ENCODE measurements at places on chromosomes 1 and 21.

GRCh38 chr21:34996304-34997101 is 52.6 kb downstream of the RUNX1 start:
- peak; percentile 47 for DNase-seq

DNA sequence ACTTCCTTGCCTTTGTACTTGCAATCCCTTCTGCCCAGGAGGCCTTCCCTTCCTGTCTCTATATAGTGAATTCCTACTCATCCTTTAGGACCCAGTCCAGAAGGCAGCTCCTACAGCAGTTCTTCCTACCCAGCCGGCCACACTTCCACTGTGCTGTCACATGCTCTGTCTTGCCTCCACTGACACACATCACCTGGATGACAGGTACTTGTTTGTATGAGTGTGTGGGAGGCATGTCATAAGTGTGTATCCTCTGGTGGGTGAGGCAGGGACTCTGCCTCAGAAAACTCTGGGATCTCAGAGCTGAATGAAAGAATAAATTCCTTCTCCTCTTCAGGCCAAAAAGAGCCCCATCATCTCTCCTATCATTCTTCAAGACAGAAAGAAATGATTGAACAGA is 5.1 kb upstream of the OSCP1 start:
- no peak for DNase-seq

DNA sequence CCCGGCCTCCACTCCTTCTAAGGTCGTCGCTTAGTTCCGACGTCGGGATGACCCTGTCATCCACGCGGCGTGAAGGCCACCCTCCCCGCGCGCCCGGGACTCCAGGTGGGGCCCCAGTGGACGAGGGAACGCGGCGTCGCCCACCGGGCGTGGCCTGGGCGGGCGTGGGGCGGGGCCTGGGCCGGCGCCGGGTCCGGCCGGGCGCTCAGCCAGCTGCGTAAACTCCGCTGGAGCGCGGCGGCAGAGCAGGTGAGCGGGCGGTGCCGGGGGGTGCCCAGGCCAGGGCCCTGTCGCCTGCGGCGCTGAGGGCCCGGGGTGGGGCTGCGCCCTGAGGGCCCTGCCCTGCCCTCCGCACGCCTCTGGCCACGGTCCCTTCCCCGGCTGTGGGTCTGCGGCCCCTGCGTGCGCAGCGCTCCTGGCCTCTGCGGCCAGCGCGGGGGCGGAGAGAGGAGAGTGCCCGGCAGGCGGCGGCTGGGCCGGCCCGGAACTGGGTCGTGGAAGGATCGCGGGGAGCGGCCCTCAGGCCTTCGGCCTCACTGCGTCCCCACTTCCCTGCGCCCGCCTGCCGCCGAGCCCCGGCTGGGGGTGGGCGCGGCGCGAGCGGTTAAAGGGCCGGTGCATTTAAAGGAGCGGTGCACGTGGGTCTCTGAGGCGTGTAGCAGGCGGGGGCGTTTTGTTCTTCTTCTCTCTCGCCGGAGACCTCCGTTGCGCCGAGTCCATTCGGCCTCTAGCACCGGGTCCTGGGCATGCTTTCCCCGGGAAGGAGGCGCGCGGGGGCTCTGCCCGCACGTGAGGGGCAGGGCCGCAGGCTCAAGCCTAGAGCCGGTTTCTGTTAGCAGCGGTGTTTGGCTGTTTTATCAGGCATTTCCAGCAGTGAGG is at the start of gene PSEN2:
Gene PSEN2 (plus strand): TSS at position 216 of the 879 bp plus-strand sequence. CDS start 11,292 bp downstream, outside the sequence.
- DNase-seq, result peak; percentile 71

GRCh38 chr1:37161171-37161570 is 126.9 kb upstream of the GRIK3 start:
- DNase-seq, result no peak

DNA sequence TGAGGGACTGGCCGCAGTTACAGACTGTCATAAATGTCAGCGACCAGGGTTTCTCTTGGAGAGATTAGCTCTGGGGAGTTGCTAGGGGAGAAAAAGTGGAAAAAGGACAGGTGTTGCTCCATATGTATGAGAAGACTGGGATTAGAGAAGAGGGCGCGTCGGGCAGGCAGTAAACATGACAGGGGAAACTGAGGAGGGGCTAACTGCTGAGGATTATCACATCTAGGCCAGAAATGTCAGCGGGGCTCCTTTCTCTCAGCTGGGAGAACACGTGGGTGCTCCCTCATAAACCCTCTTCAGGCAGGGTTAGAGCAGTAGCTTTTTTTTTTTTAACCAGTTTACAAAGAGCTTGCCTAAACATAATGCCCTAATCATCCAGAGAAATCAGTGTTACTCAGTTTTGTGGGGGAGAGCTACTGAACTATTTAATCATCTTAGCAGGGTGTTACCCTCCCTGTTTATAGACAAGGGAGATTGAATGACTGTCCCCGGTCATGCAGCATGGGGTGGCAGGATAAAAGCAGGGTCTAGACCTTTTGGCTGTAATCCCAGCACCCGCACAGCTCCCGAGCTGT is 35.2 kb downstream of the ELAPOR1 start:
- no peak for DNase-seq

DNA sequence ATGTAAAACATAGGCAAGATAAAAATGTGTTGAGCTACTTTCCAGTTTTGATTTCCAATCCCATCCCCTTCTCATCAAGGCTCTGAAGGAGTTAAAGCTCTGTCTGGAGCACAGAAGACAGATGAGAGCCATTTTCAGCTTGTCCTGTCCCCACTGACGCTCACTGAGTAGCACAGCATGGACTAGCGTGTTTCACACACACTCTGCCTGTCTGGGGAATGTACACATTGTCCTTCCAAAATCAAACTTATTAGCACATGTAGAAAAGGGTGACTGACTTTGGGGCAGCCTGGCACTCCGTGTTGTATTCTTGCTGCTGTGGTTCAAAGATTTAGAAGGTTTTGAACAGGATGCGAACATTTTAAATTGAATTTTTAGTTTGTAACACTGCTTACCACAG is 139.2 kb downstream of the NEK7 start:
- DNase-seq, result no peak

GRCh38 chr1:24472527-24473251 is 29.9 kb upstream of the RCAN3 start:
- DNase-seq, result no peak

GRCh38 chr1:30525971-30526651 is 197.3 kb downstream of the MATN1 start:
- peak; percentile 93 for DNase-seq

- DNase-seq, result no peak
Observed at GRCh38 chr1:178500091-178500770, 3.5 kb upstream of the CLEC20A start.

GRCh38 chr1:244952940-244953339 is 88.6 kb upstream of the HNRNPU start:
- no peak for DNase-seq

DNA sequence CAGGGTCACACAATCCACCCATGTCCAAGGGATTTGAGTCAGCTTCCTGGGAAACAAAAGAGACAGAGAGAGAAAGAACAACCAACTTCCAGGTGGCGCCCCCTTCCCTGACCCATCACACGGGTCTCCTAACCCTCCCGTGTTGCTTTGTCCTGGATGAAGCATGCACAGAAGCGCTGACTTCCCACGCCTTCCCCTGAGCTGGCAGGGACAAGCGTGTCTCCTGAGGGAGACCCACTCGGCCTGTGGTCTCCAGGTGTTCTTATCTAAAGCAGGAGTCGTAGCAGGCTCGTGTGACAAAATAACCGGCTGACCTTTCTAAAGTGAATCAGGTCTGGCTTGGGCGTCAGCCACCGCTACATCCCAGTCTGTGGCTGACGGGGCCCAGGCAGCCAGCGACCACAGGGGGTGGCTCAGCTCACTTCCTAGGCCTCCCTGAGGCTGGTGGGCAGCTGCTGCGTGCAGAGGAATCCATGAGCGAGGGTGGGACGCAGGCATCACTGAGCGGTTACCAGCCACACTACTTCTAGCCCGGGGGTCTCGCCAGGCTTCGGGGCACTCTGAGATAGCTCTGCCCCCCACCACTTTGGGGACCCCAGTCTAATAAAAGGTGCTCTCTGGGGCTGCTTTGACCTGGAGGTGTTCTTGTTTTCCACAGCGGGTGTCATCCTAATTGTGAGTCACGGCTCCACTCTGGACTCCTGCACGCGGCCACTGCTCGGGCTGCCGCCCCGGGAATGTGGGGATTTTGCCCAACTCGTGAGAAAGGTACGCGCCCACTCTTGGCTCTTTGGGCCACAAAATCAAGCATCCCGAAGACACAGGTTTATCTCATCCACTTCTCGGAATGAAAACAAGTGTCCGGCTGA is 40.4 kb downstream of the UBASH3A start:
- DNase-seq, result no peak

- peak; percentile 50 for DNase-seq
Observed at GRCh38 chr1:218211241-218211640, 73.9 kb upstream of the RRP15 start.

DNA sequence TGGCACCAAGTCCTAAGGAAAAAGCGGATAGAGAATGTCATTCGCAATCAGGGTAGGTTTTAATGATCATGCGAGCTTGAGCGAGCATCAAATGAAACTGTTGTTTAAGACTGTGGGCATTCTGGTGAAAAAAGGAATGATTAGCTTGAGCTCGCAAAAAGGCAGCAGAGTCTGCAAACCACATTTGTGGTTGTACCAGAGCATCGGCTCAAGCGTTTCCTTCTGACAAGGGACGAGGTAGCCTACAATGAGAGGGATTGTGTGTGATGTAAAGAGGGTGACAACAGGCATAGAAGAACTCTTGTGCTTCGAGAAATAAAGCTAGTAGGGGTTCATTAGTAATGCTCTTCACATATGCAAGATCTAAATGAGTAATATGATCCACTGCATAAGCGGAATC is 11.1 kb upstream of the CD48 start:
- DNase-seq, result no peak

GRCh38 chr1:36773827-36774541 is 260.3 kb downstream of the GRIK3 start:
- DNase-seq, result no peak

GRCh38 chr1:65022216-65022615 is 55.9 kb upstream of the JAK1 start:
- DNase-seq, result no peak

- no peak for DNase-seq
Observed at GRCh38 chr1:30489737-30490389, 233.5 kb downstream of the MATN1 start.

DNA sequence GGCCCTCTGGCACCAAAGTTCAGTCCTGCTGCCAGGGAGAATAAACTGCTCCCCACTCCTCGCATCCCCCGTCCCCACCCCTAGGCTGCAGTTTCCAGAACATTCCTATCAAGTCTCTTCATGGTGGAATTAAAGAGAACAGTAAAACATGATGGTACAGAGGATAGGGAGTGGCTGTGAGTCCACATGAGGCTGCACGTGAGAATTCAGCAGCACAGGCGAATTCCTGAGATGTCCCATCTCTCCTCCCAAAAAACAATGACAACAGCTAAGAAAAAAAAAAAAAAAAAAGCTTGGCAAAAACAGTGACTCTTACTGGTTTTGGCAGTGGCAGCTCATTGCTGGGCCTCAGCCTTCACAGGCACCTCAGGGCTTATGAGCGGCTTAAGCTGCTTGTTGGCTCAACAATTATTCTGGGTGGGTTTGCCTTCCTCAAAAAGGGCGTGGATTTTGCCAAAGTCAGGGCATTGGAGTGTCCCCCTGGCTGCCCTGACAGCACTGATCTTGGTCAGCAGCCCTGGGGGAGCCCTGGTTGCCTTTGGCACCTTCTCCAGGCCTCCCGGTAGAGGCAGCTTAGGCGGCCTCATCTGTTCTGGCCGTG is 5.7 kb upstream of the IFFO2 start:
- DNase-seq, result no peak

DNA sequence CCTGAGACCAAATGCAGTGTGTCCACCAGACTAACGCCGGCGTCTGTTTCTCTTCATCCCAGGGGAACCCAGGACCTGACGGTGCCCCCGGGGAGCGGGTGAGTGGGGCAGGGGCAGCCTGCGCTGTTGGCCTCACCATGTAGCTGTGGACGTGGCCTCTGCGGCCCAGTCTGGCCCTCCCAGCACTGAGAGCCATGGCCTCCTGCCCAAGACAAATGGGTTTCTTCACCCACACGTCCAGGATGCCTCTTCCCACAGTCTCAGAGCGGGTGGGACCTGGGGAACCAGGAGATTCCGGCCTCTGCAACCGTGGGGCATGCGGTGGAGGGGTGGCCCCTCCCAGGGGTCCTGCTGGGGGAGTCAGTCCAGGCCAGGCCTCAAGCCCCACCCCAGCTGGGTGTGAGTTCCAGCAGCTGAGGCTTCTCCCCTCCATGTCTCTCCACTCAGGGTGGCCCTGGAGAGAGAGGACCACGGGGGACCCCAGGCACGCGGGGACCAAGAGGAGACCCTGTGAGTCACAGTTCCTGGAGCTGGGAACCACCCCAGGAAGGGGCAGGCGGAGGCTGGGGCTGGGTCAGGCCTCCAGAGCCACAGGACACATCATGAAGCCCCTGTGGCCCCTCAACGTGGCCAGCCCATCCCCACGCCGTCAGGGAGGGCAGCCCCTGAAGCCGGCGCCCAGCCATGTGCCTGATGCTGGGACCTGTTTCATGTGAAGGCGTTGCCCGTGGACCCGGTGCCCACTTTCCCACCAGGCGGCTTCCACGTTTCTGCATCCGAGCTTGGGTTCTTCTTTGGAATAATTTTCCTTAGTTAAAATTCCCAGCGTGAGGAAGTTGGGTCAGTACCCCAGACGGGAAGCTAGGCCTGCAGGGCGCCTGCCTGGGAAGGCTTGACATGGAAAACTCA is 11.0 kb downstream of the COL6A1 start:
- no peak for DNase-seq

DNA sequence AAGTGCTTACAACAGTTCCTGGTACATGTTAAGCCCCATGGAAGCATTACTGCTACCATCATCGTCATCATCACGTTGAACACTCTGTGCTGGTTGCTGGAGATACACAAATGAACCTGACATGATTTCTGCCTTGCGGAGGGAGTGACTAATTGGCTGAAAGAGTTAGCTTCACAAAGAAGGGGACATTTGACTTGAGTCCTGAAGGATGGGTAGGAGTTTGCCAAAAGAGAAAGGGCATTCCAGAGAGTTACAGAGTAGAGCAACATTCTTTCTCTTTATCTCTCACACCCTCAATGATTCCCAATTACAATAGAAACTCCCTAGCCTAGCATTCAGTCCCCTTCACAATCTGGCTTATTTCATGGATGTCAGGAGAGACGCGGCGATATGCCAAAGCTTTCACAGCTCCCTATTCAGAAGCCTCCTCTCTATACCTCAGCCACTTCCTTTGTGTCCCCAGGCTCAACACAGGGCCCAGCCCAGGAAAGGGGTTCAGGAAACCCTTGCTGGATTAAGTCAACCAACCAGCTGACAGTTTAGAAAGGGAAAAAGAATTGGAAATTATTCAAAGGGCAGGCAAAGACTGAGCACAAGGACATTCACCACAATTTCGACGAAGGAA is 38.0 kb downstream of the SLC1A7 start:
- DNase-seq, result no peak

- no peak for DNase-seq
Observed at GRCh38 chr21:44703731-44704635, 7.0 kb downstream of the KRTAP10-12 start.

- no peak for DNase-seq
Observed at GRCh38 chr1:163981500-163982030, 577.4 kb upstream of the PBX1 start.

- DNase-seq, result peak; percentile 74
Observed at GRCh38 chr1:159869173-159869572, 6.7 kb upstream of the VSIG8 start.

Measured in EL (cell line).